Putamen (tissue), 1 donor: ENCODE measurements at places on chromosomes 12 and 14.

- DNase-seq = no peak
Measured at GRCh38 chr12:54592316-54592715, 3.9 kb upstream of the PPP1R1A start.

DNA sequence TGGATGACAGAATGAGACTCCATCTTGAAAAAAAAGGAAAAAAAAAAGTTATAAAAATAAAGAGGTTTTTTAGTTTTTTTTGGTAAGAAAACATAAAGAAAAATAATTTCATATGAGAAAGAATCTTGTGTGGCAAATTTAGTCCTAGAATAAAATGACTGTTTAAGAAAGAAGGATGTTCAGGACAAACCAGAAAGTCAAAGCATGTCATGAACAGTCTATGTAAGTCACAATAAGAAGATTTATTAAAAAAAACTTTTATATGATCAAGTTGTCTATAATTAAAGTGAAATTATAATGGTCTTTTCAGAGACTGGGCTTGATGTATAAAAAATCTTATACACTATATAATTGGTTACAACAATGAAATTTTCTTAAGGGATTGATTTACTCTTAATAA lies 68.1 kb upstream of the HECTD1 start:
- DNase-seq = no peak

- no peak for DNase-seq
Measured at GRCh38 chr14:76337635-76338545, 38.0 kb upstream of the ESRRB start.

GRCh38 chr14:105455766-105456660 lies 18.6 kb upstream of the CRIP2 start:
- DNase-seq = no peak

GRCh38 chr14:47327336-47327735 lies 348.1 kb downstream of the MDGA2 start:
- DNase-seq = no peak

DNA sequence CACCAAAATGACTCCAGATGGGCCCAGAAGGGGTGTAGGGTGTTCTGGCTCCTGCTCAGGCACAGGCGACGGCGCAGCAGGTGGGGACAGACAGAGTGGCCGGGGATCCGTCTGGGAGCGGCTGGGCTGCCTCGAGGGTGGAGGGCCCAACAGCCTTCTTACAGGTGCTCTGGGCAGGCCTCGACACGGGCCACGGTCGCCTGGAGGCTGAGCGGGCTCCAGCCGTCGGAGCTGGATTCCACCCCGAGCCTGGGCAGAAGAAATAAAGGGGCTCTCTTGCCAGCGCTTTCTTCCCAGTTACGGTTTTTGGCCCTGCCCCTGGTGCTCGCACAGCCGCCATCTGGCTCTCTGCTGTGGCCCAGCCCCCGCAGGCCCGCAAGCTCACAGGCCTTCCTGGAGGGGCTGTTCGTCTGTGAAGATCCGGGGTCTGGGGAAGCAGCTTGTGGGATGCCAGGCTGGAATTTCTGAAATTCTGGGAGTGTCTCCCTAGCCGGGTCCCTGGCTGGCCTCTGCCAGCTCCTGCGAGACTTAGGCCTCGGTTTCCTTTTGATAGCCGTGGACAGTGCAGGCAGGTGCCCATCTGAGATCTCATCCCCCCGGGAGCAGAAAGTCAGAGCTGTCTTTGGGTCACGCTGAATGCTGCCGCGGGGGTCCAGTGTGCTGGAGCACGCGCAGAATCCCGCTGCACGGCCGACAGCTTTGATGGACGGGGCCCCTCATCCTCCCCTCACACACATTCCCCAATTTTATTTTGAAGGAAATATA lies 122.7 kb downstream of the PAPOLA start:
- DNase-seq = no peak

- DNase-seq = no peak
Measured at GRCh38 chr12:31876568-31877424, 82.4 kb upstream of the RESF1 start.

- DNase-seq = no peak
Measured at GRCh38 chr12:2641761-2642160, 153.0 kb upstream of the FKBP4 start.
